Left ventricle myocardium inferior (tissue), 1 donor: ENCODE measurements at places on chromosomes 16 and 17. TPM values are rescaled to one million over a fixed set of nuclear protein-coding genes. Genes with fewer than 3 reads are reported as not detected.

DNA sequence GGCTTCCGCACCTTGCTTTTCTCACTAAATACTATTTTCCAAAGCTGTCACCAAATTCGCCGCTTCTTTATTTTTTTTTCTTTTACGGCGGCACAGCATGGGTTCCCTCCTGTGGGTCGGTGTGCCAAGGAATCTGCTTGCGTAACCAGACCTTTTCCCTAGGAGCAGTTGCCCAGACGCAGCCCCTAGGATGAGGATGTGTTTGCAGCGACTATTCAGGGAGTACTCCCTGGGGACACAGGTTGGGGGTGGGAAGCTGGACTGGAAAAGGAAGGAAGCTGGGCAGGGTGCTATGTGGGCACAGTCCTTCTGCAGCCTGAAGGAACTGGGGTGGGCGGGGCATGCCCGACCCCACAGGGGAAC lies 49.0 kb upstream of the ZCCHC14 start:
- peaks cover 20% of the 10 kb centered on the region for H3K4me1 ChIP-seq
- H3K36me3 ChIP-seq = no peaks in the 10 kb centered on the region
- H3K27me3 ChIP-seq = peaks cover 74% of the 10 kb centered on the region
- H3K27ac ChIP-seq = peak overlapping the region; percentile 58
- DNase-seq = no peak

DNA sequence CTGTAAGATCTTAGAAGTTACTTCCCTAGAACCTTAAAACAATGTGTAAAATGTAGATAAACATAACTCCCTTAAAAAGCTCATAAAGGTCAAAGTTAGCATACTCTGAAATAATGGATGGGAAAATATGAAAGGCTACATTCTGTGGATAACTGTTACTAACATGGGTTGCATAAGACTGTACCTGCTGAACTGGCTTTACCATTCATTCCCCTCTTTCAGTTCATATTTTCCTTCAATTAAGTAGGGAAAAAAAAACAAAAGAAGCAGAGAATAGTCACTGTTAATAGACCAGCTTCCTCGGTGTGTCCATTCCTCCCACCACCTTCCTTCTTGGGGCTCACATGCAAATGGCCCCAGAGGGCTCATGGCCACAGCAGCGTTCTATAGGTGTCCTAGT lies 7.5 kb upstream of the MEIOB start:
- no peak overlapping the region for H3K27ac ChIP-seq
- peaks cover 98% of the 10 kb centered on the region for H3K27me3 ChIP-seq
- no peak overlapping the region for H3K4me3 ChIP-seq
- DNase-seq = no peak
- H3K4me1 ChIP-seq = no peaks in the 10 kb centered on the region
- H3K36me3 ChIP-seq = no peaks in the 10 kb centered on the region

- no peak for DNase-seq
- peaks cover 69% of the 10 kb centered on the region for H3K4me1 ChIP-seq
- no peak overlapping the region for H3K27ac ChIP-seq
- no peaks in the 10 kb centered on the region for H3K27me3 ChIP-seq
Measured at GRCh38 chr17:41692722-41693521, 4.2 kb downstream of the EIF1 start.

DNA sequence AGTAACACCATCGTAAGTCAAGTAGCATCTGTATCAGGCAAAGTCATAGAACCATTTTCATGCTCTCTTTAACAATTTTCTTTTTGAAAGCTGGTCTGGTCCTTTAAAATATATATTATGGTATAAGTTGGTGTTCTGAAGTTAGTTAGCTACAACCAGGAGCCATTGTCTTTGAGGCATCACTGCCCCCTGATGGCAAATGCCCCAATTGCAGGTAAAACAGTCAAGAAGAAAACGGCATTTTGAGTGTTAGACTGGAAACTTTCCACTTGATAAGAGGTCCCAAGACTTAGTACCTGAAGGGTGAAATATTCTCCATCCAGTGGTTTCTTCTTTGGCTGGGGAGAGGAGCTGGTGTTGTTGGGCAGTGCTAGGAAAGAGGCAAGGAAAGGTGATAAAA lies 14.1 kb downstream of the TP53 start:
- H3K27ac ChIP-seq = no peak overlapping the region
- DNase-seq = no peak
- no peaks in the 10 kb centered on the region for H3K27me3 ChIP-seq
- H3K36me3 ChIP-seq = peaks cover 78% of the 10 kb centered on the region
- H3K4me1 ChIP-seq = no peaks in the 10 kb centered on the region

DNA sequence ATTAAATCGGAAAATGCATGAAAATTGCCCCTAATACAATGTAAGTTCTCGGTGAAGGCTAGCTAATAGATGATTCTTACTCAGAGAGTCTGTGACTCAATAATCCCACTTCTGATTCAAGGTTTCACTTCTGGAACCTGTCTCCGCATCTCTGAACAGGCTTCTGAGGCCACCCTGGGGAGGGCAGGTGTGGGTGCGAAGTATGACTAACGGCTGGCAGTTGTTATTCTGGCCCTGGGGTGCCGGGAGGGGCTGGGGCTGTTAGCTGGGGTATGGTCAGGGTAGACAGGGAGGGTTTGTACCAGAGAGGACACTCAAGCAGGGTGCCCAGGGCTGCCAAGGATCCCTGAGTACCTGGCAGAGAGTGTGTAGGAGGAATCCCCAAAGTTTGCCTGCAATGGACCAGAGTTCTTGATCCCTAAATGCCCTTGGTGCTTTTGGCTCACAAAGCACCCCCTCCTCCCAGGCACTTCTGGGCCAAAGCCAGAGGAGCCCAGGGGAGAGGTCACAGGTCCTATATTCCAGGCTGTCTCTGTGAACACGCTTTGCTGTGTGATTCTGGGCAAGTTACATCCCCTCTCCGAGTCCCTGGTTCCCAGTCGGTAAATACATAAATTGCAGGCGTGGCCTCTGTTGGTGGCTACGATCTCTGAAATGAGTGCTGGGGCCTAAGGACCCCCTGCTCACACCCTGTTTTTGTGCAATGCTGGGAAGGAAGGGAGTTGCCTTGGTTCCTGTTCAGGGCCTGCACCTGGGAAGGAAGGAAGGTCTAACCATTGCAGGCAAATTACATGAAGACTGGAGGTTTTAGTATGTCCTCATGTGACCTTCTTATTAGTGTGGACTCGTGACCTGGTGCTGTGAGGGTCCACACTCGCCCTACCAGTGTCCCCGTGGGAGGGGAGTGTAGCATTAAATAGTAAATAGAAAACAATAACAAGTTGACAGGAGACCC lies 49.9 kb upstream of the CPNE2 start:
- DNase-seq = no peak
- H3K36me3 ChIP-seq = peaks cover 13% of the 10 kb centered on the region
- no peak overlapping the region for H3K4me3 ChIP-seq
- H3K4me1 ChIP-seq = peaks cover 29% of the 10 kb centered on the region
- no peaks in the 10 kb centered on the region for H3K27me3 ChIP-seq

The DHX58 gene
- 3.1 TPM for total RNA-seq

- no peak overlapping the region for H3K27ac ChIP-seq
- no peaks in the 10 kb centered on the region for H3K27me3 ChIP-seq
- no peaks in the 10 kb centered on the region for H3K36me3 ChIP-seq
- H3K4me3 ChIP-seq = no peak overlapping the region
Measured at GRCh38 chr17:76243826-76244679, 3.8 kb upstream of the RNF157 start.

DNA sequence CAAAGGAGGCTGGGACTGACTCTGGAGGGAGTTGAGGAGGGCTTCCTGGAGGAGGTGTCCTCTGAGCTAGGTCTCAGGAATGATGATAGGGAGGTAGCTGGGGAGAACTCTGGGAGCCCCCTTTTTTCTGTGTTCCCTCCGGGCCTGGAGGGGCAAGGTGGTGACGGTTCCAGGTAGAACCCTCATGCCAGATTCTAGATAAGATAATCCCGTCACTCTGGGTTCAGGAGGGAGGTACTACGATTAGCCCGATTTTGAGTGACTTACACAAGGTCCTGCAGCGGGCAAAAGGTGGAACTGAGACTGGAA lies 18.7 kb upstream of the ADGRG3 start:
- H3K4me1 ChIP-seq = peaks cover 49% of the 10 kb centered on the region
- DNase-seq = no peak
- H3K4me3 ChIP-seq = no peak overlapping the region

- H3K4me3 ChIP-seq = no peak overlapping the region
- no peak for DNase-seq
- no peaks in the 10 kb centered on the region for H3K27me3 ChIP-seq
Measured at GRCh38 chr16:19860166-19861041, 24.2 kb downstream of the GPRC5B start.

The CRLF3 gene
- total RNA-seq = 4.7 TPM

DNA sequence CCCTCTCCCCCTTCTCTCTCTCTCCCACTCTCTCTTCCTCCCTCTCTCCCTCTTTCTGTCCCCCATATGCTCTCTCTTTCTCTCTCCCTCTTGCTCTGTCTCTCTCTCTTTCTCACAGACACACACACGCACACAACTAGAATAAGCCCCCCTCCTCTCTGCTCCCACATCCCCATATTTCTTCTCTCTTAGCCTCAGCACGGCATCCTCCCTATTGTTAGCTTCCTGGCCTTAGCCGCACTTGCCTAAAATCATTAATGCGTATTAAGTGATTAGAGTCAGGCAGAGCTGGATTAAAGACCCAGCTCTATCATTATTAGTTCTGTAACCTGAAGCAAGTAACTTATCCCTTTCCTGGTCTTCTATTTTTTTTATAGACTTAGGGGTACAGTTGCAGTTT lies 319.0 kb upstream of the C16orf82 start:
- no peak overlapping the region for H3K4me3 ChIP-seq
- no peaks in the 10 kb centered on the region for H3K36me3 ChIP-seq
- no peak overlapping the region for H3K27ac ChIP-seq
- no peaks in the 10 kb centered on the region for H3K27me3 ChIP-seq

- H3K4me1 ChIP-seq = peaks cover 10% of the 10 kb centered on the region
- peak; percentile 19 for DNase-seq
- H3K36me3 ChIP-seq = no peaks in the 10 kb centered on the region
- H3K27me3 ChIP-seq = peaks cover 39% of the 10 kb centered on the region
- H3K27ac ChIP-seq = peak overlapping the region; percentile 36
Measured at GRCh38 chr17:66904760-66905624, 59.5 kb upstream of the CACNG4 start.

The NPIPA3 gene
- 0.85 TPM for total RNA-seq

The PFN1 gene
- total RNA-seq = 182 TPM

DNA sequence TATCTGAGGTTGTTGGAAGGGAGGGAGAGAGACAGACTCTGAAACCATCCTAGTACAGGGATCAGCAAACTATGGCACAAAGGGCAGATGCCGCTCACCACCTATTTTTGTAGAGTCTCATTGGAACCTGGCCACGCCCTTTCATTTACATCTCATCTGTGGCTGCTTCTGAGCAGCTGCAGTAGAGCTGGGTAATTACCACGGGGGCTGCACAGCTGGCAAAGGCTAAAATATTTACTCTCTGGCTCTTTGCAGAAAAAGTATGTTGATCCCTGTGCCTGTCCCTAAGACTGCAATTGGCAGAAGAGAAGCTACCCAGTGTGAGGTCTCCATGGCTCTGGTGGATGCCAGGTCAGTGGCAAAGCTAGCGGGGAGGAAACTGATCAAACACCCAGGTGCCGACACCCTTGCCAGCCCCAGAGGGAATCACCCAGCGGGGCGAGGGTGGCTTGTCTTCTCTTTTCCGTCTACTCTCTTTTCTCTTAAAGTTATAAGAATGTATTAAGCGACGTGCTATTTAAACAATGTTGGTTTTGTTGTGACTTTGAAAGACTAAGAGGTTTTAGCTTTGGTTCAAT lies 14.0 kb downstream of the CEP295NL start:
- H3K4me3 ChIP-seq = no peak overlapping the region
- H3K4me1 ChIP-seq = peaks cover 85% of the 10 kb centered on the region
- DNase-seq = no peak
- H3K27ac ChIP-seq = peak overlapping the region; percentile 28

DNA sequence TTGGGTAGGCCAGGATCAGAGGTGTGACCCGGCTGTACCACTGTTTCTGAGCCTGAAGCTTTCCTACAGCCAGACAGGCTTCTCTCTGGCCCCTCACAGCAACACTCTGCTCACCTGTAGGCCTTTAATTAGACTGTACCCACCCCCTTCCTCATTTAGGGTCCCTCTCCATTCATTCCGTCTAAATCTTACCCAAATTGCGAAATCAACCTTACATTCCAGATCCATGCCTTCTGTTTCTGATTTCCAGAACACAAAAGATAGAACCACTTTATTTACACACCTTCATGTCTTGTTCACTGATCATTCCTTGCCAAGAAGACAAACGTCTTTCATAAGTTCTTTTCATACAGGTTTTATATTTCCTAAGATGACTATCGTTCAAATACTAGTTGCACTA lies 160.8 kb downstream of the ZNF18 start:
- no peak overlapping the region for H3K4me3 ChIP-seq
- H3K27ac ChIP-seq = no peak overlapping the region
- no peaks in the 10 kb centered on the region for H3K27me3 ChIP-seq
- DNase-seq = no peak

The SOX15 gene
- total RNA-seq = 1.9 TPM

The SLC4A1 gene
- not detected for total RNA-seq

- H3K27ac ChIP-seq = no peak overlapping the region
- no peak for DNase-seq
- no peaks in the 10 kb centered on the region for H3K27me3 ChIP-seq
- H3K4me1 ChIP-seq = no peaks in the 10 kb centered on the region
Measured at GRCh38 chr17:43444223-43445008, 39.4 kb upstream of the DHX8 start.

The SBK1 gene
- 2.3 TPM for total RNA-seq

The TMEM238L gene
- total RNA-seq = not detected

The SLC12A3 gene
- total RNA-seq = not detected

The TP53TG3C gene
- total RNA-seq = 0.58 TPM

DNA sequence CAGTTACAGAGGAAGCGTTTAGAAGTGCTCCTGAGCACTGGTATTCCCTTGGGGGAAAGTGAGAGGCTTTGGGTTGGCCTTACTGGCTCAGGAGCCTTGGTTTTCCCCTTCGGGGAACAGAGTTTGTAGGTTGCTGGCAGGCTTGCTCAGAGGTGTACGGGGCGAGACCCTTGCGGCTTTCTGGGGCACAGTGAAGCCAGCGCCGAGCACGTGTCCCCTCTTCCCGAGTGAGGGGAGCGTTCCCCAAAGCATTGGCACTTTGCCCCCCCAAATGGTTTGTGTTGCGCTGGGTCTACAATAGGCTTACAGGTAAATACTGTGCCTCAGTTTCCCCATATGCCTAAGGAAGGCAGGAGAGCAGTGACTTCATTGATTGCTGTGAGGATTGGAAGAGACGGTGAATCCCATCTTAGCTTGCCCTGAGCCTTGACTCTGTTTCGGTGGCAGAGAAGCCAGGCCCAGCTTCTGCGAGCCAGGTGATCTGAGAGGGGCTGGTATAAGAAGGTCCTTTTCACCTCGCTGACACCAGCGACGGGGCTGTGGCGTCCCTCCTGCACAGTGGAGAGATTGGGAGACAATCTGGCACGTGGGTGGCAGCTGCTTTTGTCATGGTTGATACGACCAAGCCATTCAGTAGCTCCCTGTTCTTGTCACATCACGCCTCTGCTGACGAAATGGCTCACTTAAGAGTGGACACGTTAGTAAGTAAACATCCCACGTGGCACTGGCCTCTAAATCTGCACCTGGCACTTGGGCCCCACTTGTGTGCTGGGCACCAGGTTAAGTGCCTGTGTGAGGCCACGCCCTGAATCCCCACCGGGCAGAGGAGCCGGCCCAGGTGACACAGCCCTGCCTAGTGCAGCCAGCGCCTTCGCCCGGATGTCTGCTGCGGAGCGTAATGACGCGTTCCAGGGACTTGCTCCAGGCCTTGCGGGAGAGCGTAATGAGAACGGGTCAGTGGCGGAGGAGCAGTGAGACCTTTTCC lies 55.0 kb downstream of the MEAK7 start:
- H3K4me1 ChIP-seq = no peaks in the 10 kb centered on the region
- DNase-seq = no peak
- H3K4me3 ChIP-seq = no peak overlapping the region
- H3K27ac ChIP-seq = no peak overlapping the region
- no peaks in the 10 kb centered on the region for H3K36me3 ChIP-seq
- H3K27me3 ChIP-seq = peaks cover 65% of the 10 kb centered on the region

The PRR14 gene
- total RNA-seq = 15.4 TPM
